GM13977 (cell line): ENCODE measurements at places on chromosomes 6 and 20.

DNA sequence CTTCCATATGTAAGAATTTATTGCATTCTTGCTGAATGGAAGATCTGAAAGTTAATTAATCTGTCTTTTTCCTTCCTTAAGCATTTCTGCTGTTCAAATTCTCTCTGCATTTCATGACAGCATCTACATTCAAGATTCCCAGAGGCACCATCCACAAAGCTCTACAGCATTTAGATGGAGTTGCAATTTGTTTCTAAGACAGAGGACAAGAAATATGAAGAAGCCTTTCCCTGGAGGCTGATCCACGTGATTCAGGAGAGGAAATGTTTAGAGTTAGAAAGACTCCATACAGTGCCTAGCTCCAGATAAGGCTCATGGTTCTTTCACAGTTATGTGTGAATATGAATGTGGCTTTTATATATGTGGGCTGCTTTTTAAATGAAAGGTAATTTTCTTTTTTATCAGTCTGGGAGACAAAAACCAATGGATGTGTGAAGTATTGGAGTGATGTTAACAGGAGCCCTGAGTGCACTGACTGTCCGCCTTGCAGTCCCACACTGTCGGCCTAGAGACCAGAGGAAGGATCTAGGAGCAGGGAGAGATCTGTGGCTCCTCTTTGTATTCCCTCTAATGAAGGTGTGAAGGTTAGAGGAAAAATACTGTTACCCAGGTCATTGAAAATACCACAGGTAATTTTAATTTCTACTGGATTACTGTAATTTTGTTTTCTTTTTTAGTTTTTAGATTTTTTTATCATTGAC, 686.6 kb upstream of the GJE1 start:
- DNase-seq, result no peak

GRCh38 chr20:38043512-38044300, 10.2 kb downstream of the RPRD1B start:
- DNase-seq, result no peak

DNA sequence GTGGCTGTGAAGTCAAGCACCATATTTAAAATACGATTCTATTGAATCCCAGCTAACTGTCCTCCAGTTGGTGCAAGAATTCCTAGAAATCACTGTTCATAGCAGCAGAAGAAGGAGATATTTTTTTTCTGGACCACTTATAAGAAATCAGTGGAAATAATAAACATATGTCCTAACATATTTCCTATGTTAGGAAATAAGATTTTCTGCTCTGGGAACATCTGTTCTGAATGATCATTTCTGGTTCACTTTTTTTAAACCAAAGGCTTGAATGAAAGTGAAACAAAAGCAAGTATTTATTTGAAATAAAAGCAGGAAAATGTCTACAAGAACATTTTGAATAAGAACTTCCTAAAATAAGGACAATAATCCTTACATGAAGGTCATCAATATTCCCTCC, 138.9 kb upstream of the RALGAPA2 start:
- no peak for DNase-seq

DNA sequence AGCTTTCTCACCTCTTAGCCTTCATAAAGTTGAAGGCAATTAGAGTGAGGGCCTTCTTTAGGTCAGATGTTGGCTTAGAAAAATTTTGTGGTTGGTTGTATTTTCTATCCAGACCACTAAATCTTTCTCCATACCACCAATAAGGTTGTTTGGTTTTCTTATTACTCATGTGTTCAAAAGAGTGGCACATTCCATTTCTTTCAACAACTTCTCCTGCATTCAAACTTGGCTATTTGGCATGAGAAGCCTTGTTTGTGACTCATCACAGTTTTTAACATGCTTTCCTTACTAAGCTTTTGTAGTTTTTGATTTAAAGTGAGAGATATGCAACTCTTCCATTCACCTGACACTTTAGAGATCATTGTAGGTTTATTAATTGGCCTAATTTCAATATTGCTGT, 949.6 kb downstream of the TBC1D32 start:
- no peak for DNase-seq

DNA sequence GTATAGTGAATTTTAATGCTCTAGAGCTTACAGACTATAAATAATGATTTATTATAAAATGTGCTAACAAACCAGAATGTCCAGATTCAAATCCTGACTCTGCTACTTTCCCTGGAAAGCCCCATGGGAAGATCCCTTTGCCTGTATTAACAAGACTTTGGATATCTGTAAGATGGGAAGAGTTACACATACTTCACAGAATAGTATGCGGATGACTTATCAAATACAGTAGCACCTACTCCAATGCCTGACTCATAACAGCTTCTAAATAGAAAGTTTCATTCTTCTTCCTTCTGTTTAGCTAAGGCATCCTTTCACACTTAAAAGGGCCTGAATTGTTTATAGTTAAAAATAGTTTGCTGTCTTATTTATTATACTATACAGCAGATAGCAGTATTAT, 166.3 kb downstream of the KCNQ5 start:
- DNase-seq, result no peak

- DNase-seq, result no peak
Observed at GRCh38 chr6:7732228-7732627, 6.3 kb downstream of the BMP6 start.

DNA sequence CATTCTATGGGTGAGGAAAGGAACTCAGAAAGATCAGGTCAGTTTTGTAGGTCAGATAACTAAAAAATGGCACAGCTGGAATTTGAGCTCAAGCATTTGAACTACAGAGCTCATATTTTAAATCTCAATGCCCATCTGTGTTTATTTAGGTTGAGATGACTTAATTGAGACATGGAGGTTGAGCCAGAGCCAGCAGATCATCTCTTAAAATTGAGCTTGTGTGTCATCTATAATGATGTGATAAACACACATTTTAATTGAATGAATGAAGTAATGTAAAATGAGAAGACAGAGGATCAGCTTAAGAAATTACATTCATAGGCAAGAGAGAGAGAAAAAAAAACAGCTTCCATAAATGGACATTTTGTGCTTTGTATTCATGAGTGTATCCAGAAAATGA, 3.7 kb downstream of the MANEA start:
- DNase-seq, result no peak

- no peak for DNase-seq
Observed at GRCh38 chr20:7248281-7249201, 481.1 kb downstream of the BMP2 start.
